ENCODE measurements at places on chromosomes 16 and 17.

- DNase-seq = no peak
Observed at GRCh38 chr16:51048544-51048943, 102.5 kb downstream of the SALL1 start.

DNA sequence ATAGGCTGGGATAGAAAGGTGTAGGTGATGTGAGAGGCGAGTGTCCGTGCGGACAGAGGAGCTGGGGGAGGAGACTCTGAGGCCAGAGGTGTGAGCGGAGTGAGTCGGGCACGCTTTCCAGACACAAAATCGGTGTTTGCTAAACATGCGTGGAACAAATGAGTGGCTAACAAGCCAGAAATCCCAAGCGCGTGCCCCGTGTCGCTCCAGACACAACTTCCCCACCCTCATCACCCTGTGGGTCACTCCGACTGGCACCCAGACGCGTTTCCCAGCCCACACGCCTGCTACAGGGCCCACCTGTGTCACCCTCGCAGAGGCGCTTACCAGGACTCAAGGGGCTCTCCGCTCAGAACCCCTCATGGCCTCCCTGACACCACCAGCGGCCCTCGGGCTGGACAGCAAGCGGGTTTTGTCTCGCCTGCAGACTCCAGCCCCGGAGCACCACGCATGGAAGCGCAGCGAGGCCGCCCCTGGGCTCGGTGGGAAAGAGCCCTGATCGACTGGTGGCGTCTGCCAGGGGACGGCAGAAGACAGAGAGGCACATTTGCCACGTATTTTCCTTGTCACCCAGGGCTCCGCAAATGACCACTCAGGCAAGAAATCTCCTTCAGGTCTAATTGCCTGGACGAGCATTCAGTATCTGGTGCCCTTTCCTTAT is 6.0 kb upstream of the RPH3AL start:
- no peak for DNase-seq

DNA sequence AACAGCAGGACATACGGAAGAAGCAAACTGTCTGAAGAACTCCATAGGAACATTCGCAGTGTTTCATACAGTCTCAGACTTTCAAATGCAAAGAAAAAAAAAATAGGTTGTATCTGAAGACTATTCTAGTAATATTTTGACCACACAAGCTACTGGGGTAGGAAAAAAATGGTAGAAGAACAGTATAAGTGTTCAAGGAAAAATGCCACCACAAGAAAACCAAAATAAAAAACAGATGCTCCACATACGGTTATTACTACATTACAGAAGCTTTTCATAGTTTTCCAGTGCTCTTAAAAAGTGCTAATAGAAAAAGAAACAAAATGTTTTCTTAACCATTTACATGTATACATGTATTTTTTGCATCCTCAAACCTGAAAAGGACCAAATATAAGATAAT is 3.7 kb downstream of the NCOR1 start:
- no peak for DNase-seq

DNA sequence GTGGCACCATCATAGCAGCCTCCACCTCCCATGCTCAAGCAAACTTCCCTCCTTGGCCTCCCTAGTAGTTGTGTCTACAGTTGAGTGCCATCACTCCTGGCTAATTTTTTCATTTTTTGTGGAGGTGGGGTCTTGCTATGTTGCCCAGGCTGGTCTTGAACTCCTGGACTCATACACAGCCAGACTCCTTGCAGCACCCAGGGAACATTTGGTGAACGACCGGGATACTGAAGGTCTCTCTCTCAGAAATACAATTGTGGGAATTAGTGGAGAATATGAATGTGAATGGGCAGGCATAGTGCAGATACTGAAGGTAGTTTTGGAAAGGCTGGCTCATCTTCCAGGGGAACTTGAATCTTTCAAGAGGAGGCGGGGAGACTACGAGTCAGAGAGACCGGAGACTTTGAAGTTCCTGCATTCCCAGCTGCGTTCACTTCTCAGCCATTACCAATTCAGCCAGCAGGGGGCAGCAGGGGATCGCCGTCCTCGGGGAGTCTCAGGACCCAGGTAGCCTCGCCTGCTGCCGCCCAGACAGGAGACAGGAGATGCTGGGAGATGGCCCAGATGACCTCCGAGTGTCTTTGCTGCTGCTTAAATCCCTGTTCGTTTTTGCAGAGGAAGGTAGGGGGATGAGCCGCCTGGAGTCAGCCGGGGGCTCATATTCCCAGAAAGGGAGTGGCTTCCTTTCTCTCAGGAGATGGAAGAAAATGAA is 68.6 kb downstream of the HAPSTR1 start:
- no peak for DNase-seq

GRCh38 chr17:62664336-62665120 is 37.1 kb downstream of the MRC2 start:
- DNase-seq = no peak

DNA sequence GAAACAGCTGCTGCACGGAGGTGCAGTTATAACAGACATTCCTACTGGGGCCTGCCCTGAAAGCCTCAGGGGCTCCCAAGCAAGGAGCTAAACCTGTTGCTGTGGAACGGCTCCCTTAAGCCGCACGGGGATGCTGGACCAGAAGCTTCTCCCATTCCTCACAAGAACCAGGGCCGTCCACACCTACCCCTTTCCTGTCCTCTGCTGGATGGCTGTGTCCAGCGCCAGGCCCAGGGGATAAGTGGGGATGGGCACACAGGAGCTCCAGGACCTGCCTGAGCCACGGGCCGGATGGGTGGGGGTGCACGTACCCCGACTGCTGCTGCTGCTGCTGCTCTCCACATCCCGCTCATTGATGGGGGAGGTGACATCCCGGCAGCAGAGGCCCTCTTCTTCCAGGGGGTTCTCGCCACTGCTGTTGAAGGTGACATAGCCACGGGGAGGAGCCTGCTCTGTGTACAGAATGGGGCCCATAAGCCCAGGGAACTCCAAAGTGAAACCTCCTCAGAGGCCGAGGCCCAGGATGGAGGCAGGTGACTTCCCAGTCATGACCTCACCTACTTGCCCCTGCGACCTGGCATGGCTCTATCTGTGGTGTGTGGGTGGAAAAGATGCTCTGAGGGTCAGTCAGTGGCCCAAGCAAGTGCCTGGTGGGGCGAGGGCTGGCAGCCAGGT is 8.6 kb downstream of the NUDT16L1 start:
- DNase-seq = no peak

DNA sequence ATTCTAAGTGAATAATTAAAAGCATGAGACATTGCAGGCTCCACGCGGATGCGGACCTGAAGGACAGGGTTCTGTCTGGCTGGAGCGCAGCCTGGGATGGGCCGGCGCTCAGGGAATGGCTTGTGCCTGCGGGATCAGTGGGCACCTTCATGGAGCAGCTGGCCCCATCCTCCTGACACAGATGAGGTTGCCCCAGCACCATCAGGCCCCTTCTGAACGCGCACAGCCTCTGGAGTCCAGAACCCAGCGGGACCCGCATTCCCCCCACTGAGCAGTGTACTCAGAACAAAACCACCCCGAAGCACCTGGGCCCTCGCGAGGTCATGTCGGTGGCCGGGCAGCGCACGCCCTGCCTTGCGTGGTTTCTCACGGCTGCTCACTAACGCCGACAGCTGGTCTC is 70.5 kb upstream of the CHMP6 start:
- no peak for DNase-seq

GRCh38 chr16:27123795-27124409 is 57.2 kb downstream of the C16orf82 start:
- no peak for DNase-seq

- no peak for DNase-seq
Observed at GRCh38 chr16:68364561-68364998, 53.8 kb downstream of the PRMT7 start.

- no peak for DNase-seq
Observed at GRCh38 chr17:65660947-65661346, 99.5 kb upstream of the AXIN2 start.

- DNase-seq = no peak
Observed at GRCh38 chr17:43924558-43924957, 17.2 kb upstream of the MPP2 start.

- DNase-seq = no peak
Observed at GRCh38 chr17:50840311-50840851, 5.0 kb downstream of the WFIKKN2 start.

- peak; percentile 25 for DNase-seq
Observed at GRCh38 chr17:7354262-7354843, 603 bp upstream of the TMEM95 start.

DNA sequence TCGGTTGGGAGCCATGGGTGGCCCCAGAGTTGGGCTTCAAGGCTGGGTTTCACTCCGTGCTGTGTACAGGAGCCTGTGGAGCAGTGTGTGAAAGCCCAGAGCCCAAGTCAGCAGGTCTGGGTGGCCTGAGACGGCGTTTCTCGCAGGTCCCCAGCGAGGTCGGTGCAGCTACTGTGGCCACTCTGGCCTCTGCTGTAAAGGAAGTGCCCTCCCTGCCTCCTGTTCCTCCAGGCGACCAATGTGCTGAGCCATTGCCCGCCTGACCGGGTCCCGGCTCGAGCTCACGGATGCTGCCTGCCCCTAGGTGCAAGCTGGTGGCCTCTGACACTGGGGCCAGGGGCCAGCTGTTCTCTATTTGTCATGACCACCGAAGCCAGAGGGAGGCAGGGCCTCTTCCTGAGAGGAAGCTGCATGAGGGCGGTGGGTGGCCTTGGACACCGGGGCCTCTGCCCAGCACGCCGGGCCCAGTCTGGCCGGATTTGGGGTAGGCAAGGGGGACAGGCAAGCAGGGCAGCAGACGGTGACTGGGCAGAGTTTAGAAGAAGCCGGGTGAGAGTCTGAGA is 170.9 kb downstream of the IRF8 start:
- DNase-seq = no peak

DNA sequence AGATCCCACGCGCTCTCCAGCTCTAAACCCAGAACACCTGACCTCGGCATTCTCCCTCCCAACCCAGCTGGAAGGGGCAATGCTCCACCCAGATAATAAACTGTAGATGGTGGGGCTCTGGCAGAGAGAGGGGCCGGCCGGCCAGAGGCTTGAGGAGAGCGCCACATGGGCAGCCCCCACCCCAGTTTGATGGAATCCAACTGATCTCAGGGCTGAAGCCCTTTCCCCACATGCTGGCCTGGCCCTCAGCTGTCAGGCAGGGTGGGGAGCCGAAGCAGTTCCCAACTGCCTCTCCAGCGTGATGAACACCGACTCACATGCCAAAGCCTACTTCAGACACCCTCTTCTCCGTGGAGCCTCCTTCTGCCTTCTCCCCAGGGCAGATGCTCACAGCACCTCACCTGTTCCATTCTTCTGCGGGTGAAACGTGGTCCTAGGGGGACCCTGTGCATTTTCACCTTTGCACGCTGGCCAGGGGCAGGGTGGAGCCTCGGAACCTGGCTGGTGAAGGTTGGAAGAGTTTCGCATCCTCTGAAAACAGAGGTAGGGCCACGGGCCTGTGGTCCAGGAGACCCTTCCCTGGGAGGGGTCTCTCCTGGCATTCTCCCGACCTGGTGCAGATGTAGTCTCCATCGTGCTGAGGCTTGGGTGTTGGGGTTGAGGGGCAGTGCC is 65.7 kb upstream of the ZNF469 start:
- DNase-seq = no peak

DNA sequence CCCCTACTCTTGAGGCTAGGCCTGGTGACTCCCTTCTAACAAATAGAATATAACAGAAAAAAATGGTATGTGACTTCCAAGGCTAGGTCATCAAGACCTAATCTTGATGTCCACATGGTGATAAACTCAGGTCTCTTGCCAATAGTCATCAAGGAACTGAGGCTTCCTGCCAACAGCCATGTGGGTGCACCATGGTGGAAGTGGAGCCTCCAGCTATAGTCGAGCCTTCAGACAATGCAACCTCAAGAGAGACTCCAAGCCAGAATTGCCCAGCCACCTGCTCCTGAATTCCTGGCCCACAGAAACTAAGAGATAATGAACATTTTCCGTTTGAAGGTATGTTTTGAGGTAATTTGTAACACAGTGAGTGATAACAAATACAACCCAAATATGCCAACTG is 55.9 kb upstream of the SREBF1 start:
- DNase-seq = no peak

DNA sequence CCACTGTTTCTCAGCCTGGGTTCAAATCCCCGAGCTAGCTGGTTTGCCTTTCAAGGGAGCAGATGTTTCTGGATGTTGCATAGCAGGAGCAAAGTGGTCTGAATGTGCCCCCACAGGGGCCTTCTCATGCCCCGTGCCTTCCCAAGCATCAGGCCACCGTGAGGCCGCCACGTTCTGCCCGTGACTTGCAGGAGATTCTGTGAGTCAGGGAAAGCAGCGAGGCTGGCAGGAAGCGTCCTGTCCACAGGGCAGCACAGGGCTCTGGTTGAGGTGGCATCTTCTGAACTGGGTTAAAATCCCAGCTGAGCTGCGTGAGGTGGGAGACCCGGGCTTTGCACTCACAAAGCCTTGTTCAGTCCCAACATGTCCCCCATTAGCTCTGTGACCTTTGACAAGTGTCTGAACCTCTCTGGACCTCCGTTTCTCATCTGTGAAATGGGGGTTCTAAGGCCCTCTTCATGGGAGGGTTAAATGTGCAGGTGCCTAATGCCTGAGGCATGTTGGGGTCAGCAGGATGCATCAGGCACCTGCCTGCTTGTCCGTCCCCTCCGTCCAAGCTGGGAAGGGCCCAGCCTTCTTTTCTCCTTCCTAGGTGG is 94.8 kb upstream of the PLCG2 start:
- no peak for DNase-seq

DNA sequence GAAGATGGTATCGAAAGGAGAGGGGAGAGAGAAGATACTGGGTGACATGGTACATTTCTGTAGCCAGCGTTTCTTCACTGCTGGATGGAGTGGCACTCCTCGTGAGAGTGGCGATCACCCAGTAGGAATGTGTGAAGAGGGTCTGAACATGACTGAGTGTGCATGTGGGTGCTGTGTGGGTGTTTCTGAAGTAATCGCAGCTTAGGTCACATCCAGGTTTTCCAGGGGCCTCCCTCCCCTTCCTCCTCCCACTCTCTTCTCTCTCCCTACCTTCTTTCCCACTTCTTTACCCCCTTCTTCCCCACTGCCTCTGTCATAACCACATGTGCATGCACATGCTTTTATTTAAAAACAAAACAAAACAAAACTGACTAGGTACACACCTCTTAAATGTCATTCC is 1.8 kb downstream of the CLEC3A start:
- no peak for DNase-seq

GRCh38 chr16:49487746-49488145 is 114.1 kb downstream of the C16orf78 start:
- no peak for DNase-seq

All from CD4-positive, alpha-beta T cell treated with Interferon alpha-2 for 1 hour (primary cell).